SK-N-SH (cell line): ENCODE measurements at places on chromosomes 5 and 9.

DNA sequence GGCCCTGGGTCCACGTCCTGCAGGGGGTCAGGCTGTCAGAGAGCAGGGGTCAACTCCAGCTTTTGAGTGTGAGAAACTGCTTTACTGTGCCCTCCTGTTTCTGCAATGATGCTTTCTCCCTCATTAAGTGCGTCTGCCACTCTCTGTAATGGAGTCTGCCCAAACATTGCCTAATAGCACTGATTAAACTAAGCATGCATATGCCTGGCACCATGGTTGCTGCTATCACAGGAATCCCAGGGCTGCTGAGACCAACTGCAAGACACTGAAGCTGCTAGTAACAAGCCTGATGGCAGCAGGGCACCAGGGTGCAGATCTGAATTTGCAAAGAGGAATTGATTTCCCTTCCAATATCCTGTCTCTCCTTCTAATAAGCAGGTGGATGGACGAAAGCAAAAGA is 125.3 kb downstream of the SLC24A2 start:
- DNase-seq, result peak; percentile 4

- DNase-seq, result no peak
Measured at GRCh38 chr5:129971714-129972113, 67.4 kb downstream of the CHSY3 start.

DNA sequence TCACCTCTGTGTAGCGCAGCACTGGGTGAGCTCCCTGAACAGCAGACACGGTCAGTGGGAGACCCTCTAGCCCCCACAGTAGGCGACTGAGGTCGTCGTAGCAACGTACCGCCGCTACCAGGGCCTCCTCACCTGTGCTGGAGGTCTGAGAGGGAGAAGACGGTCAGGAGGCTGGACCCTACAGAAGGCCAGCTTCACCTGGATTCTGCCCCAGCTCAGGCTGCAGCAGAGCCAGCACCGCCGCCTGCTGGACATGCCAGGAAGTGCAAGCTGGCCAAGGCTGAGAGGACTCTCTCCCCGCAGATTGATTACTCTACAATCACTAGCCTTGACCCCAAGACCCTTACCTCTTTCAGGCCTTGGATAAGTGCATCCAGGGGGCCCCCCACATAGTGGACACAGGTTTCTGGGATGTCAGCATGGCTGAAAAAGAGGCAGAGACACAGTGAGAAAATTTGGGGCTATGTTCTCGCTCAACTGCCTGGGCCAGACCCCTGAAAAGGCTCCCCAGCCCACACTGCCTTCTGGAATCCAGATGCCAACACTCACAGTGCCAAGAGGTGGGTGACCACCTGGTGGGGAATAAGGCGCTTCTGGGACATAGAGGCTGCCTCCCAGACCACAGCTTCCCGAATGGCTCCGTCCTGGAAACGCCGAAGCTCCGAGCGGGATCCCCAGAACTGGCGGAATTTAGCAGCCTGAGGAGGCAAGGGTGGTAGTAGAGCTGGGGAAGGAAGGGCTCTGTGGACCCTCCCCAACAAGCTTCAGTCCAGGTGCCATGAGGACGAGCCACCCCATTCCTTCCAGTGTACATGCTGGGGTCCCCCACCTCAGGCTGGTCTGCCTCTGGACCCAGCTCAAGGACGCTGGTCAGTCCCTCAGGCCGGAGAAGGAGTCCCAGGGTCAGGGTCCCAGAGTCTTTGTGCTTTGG is 6.9 kb downstream of the NOL6 start:
- DNase-seq, result peak; percentile 86

DNA sequence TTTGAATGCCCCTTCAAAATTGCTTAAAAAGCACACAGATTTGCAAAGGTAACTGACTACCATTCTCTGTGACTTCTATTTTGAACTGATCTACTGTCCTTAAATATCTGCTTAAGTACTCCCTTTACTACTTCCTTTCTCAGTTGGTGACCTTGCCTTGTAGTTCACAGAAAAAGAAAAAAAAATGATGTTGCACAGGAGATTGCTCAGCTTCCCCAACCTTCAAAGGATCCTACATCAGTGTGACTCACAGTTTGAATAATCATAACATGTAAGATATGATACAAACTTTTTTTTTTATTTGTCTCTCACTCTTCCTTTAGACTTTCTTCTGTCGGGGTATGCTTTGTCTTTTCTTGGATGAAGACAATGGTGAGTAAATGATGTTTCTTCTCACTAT is 1029.6 kb downstream of the CDH12 start:
- DNase-seq, result no peak

- no peak for DNase-seq
Measured at GRCh38 chr9:27472195-27472594, 51.9 kb upstream of the IFNK start.

GRCh38 chr9:98654247-98654646 is 54.5 kb downstream of the GABBR2 start:
- no peak for DNase-seq

DNA sequence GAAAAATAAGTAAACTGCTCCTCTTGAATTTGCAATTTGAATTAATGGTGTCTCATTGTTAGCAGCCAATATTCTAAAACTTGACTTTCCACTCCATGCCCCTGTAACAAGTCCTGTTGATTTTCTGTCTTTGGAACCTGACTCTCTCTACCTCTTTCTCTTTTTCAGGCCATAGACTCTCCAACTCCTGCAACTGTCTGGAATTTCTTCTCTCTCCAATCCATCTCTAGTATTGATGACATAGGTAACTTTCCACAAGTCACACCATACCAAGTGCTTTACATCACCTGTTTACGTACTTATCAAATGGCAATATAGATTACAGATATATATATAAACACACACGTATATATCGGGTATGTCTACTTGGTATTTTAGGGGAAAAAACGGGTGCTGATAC is 923 bp downstream of the C5orf34 start:
- DNase-seq, result no peak

GRCh38 chr5:252546-252945 is 18.9 kb upstream of the PDCD6 start:
- no peak for DNase-seq

DNA sequence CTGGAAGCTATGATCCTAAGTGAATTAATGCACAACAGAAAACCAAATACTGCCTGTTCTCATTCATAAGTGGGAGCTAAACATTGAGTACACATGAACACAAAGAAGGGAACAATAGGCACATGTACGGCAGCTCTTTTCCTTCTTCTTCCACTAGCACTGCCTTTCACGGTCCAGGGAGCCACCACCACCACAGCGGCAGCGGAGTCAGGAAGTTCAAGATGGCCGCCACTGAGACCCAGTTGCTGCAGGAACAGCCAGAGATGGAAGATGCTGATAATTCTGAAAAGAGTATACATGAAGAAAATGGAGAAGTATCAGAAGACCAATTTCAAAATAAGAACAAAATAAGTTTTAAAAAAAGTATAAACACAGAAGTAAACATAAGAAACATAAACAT is 39.5 kb upstream of the TNFSF15 start:
- DNase-seq, result no peak

GRCh38 chr5:149916334-149917072 is 28.1 kb downstream of the PDE6A start:
- no peak for DNase-seq

DNA sequence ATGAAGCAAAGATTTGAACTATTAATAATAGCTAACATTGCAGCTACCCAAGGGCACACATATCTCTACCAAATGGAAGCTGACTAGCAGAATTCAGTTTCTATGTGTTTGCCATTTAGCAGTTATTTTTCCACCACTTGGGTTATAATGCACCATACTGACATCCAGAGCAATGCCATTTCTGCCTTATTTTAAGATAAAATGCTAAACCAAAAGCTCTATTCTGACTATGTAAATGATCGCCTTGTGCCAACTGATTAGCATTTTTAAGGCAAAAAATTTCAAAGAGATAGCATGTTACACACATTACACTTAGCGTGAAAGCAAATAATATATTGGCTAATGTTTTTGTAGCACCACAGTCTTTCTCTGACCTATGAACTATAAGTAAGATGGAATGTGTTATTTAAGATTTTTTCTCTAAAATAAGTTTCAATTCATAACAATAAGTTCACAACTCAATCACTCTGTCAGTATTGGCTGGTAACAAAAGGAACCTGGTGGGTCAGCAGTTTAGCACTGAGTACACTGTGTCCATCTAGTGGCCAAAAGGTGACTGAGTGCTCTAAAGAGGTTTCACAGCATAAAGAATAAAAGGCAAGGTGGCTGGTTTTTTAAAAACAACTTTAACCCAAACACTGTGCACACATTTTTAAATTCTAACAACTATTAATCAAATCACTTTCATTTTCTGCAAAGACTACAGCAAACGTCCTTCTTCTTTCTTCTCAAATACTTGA is 443.5 kb downstream of the PDE4D start:
- no peak for DNase-seq

DNA sequence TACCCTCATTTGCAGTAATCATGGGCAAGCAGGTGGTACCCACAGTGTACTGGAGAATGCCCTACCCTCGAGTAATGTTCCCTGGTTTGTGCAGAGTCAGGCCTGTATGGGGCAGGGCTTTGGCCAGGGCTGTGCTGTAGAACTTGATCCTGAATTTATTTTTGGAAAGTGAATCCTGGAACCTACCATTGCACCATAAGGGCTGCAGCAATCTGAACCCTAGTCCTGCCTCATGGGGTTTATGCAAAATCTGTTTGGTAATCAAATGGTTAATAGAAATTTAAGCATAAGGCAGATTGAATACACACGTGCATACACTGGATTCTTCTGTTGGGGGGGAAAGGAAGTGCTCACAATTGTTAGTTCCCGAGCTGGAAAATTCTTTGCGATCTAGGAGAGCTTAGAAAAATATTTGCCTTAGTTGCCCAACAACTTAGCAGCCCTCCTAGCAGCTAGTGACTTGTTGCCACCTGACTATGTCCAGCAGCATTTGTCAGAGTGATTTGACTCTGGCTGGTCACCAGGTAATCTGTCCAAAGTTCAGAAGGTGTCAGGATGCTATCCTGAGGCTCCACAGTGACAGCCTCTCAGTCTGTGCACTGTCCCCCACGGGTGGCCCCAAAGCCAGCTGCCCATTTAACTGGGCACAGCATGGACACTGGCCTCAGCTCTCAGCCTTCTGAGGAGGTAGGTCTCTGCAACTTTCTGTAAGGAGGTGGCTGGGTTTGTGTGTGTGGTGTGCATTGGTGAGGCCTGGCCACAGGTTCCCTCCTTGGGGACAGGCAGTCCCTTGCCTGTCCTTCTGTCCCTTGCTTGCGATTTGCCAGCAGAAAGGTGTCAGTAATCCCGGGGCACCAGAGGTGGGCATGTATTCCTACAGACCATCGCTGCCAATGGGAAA is 8.3 kb downstream of the MVB12B start:
- DNase-seq, result no peak

DNA sequence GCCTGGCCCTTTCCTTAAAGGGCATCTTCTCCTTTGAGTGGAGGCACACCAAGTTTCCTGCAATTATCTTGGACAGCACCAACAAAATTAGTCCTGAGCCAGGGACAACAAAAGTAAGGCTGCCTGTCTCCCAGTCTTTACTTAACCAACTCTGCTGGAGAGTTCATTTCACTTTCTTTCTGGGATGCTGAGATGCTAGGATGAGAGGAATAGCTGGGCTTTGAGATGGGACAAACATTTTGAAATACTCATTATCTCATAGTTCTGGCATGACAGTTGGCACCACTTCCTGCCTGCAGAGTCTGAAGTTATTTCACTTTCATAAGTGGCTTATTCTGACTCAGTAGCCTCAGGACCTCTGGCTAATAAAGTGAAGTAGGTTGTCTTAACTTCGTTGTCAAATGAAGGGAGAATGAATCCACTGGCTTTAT is 157.0 kb downstream of the C9orf152 start:
- no peak for DNase-seq

DNA sequence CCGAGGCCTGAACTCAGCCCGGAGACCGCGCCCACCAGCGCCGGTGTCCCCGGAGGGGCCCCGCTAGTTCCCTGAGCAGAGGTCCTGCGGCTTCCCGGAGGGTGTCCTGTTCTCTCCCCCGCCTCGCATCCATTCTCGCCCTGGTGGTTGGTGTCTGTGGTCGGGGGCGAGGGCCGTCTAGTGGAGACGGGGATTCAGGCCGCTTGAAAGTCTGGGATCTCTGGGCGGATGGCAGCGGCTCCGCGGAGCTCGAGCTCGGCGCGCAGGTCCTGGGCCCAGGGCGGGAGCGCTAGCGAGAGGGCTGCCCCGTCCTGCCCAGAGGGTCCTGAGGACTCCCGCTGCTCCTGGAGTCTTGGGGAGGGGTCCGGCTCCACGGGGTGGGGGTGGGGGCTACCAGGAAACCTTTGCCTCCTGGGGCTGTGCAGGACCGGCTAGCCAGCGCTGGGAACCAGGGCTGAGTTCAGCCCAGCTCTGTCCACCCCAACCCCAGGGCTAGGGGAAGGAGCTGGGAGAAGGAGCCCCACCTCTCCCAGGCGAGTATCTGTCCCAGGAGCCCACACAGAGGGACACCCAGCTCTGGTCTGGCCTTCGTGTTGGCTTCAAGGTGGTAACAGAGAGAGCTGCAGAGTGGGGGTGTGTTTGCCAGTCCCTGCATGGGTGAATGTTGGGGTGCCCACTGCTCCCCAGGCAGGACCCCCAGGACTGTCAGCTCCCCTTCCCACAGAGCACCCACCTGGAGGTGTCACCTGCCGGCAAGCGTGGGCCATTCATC is 4.0 kb downstream of the TOR4A start:
- peak; percentile 74 for DNase-seq

GRCh38 chr9:127977884-127978647 is 2.7 kb downstream of the EEIG1 start:
- no peak for DNase-seq

DNA sequence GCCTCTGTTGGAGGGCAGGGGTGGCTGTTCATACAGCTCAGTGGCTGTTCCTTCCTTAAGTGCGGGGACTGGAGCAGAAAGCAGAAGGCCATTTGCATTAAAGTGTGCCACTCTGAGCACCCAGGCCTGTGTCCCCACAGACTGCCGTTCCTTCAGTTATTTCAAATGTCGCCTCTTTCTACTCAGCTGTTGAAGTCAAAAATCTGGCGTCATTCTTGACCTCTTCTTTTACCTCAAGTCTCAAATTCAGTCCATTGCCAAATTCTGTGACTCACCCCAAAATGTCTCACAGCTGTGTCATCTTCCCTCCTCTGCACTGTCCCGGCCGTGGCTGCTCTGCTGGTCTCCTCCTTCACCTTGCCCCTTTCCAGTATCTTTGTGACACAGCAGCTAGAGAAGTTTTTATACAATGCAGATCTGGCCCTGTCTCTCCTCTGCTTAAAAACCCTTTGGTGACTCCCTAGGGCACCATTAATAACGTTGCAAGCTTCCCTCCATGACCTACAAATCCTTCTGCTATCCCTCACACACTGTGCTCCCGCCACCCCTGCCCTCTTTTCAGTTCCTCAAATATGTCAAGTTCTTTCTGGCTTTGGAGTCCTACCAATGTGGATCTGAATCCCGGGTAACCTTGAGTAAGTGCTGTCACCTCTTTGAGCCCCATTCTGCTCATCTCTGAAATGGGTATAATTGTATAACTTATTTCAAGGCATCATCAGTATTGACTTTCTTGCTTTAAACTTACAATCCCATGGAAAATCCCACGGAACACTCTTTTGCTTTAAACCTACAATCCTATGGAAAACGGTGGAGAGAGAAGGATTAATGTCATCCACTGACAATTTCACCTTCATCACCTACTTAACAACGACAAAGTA is 98.3 kb upstream of the BOD1 start:
- DNase-seq, result no peak

- peak; percentile 6 for DNase-seq
Measured at GRCh38 chr9:93809204-93809940, 145.8 kb downstream of the BARX1 start.

GRCh38 chr5:180142824-180143610 is 66.0 kb downstream of the RASGEF1C start:
- no peak for DNase-seq
